Activated CD4-positive, alpha-beta T cell treated with anti-CD3 and anti-CD28 coated beads, Interleukin-2, Interleukin-6, amounts not matched to agents 100 ng/mL and 50 ng/mL, durations not matched to agents 16 hours and 8 hours (primary cell): ENCODE measurements at places on chromosomes 3 and 15.

DNA sequence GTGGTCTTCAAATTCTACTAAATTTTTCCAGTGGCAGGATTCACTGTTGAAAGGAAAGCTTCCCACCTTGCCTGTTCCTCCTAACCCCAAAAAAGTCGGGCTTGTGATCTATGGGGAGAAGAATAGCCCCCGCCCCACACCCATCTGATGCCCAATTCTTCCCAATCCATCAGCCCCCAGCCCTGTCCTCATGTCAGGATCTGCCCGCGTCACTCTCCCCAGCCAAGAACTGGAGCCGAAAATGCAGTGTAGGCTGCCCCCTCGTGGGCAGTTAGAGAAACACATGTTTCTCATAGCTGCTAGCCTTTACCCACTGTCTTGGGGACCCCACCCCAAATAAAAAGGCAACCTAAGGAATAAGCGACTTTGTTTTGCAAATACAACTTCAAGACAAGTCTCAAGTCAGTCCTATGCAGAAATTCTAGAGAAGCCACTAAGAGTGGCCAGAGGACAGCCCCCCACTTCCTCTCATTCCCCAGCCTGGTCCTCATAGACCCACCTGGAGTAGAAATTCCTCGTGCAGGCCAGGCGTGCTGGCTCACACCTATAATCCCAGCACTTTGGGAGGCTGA lies 13.0 kb upstream of the CSK start:
- DNase-seq = peak; percentile 80

DNA sequence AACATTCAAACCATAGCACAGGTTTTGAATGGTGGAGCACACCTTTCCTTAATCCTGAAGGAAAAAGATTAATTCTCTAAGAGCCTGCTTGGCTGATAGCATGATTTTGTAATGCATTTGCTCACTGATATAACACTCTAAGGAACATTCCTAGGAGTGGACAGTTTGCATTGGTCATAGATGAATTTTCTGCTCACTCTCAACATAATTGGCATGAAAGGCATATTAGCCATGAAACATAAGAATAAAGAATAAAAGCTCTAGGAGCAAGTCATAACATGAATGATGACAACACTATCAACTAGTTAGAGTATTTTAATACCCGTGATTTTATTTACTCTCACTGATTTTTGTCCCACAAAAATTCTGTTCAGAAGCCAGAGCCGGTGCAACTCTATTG lies 34.3 kb upstream of the LRTM1 start:
- DNase-seq = no peak

DNA sequence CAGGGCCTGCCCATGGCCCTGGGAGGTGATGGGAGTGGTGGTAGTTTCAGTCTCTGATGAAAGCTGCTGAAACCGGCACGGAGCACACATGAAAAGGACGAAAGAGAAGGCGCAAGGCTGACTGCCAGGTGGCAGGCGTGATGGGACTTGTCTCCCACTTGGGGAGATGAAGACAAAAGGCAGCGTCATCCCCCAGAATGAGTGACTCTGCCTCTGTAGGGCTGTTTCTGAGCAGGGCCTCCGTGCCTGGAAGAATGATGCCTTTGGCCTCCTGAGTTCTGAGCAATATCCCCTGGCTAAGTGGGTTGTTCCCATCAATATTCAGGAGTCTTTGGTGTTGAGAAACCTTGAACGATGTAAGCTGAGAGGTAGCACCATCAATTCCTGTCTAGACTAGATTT lies 237.8 kb downstream of the OPA1 start:
- DNase-seq = no peak

GRCh38 chr15:58466566-58466965 lies 34.8 kb downstream of the LIPC start:
- DNase-seq = no peak

DNA sequence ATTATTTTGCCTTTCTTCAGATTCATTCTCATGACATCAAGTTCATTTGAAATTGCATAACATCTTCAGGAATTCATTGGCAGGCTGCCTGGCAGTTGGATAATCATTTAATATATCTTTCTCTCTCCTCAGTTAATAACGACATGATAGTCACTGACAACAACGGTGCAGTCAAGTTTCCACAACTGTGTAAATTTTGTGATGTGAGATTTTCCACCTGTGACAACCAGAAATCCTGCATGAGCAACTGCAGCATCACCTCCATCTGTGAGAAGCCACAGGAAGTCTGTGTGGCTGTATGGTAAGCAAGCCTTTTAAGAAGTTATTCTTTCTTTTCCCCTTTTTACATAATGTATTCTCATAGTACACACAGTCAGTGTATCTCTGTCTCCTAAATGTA lies 38.2 kb downstream of the TGFBR2 start:
- DNase-seq = peak; percentile 78

DNA sequence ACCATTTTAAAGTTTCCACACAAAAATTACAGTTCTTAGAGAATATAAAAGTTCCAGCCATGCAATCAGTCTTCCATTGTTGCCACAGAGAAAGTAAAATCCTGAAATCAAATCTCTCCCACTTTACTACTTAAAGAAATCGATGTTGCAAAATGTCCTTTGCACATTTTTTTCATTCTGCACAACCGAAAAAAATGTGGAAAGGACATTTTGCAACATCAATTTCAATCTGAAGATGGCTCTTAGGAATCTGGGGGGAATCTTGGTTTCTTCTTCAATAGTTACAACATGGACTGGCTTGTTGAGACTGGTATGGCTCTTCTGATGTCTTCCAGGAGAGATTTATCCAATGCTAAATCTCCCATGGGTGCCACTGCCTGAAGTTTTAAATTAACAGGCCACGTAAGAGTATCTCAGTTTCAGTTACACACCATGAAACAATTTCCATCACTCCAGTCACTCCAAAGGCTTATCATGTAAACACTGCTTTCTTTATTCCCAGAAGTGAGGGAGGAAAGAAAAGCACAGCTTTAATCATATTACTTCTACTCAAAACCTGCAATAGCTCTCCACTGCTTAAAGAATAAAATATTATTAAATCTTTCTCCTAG lies 55.8 kb upstream of the CTNNB1 start:
- DNase-seq = no peak

DNA sequence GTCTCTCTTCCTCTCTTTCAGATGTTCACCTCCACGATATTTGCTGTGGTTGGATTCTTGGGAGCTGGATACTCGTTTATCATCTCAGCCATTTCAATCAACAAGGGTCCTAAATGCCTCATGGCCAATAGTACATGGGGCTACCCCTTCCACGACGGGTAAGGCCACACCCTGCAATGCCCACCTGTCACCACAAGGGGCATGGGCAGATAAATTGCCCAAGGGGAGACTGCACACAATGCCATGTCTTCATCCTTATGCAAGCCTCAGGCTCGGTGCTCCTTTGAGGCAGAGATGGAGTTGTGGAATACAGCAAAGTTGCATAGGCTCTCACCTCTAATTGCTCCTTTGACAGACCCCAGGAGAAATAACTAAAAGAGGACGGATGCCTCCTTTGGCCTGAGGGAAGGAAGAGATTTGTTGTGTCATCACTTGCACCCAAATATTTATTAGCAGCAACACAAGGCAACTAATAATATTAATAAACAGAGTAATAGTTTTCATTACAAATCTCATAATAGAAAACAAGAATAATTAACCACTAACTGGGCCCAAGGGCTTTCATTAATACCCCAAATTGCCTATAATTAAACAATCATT lies 13.2 kb downstream of the TM4SF4 start:
- peak; percentile 58 for DNase-seq

DNA sequence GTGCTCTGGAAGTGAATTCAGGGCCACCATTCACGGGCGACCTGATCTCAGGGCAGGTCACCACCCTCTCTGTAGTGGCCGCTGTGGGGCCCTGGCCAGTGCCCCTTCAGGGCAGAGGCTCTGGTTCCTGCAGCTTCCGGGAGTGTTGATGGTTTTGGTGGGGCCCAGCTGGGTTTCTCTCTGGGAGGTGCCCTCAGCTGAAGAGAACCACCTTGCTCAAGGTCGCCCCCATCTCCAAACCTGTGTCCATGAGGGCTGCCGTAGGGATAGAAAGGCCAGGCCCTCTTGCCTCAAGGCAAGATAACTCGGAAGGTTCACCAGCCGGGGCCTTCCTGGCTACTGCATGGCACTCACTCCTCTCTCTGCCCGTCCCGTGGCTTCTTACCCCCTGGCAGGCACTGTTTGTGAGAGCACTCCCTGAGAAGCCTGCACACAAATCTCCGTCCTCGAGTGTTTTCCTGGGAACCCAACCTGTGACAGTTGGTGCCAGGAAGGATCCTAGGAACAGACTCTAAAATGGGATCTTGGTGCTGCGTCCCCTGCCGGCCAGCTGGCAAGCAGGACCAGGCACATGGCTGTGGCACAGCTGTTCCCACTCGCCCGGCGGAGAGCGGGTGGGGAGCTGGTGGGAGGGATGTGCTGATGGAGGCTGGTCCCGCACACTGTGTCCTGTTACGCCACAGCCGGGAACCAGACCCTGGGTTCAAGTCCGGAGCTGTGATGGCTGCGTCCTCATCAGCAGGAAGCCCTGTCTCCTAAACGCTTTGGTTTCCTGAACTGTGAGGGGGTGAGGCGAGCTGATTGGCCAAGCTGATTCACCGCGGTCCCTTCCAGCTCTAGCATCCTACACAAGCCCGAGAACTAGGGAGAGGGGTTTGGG lies 23.2 kb upstream of the PIGZ start:
- DNase-seq = no peak

GRCh38 chr3:52204337-52205073 lies 6.5 kb downstream of the ALAS1 start:
- DNase-seq = no peak

DNA sequence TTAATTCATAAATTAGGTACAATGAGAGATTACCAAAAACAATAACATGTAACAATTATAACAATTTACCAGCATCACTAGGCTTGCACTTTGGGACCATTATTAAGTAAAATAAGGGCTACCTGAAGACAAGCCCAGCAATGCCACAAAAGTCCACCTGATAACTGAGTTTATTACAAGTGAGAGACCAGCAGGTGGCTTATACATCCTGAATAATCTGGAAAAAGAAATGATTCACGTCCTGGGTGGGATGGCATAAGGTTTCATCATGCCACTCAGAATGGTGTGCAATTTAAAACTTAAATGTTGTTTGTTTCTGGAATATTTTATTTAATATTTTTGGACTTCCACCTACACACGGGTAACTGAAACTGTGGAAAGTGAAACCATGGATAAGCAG lies 1287.1 kb upstream of the GBE1 start:
- no peak for DNase-seq

- no peak for DNase-seq
These were observed 43.5 kb downstream of the ARRDC4 start for GRCh38 chr15:98003996-98004395.

DNA sequence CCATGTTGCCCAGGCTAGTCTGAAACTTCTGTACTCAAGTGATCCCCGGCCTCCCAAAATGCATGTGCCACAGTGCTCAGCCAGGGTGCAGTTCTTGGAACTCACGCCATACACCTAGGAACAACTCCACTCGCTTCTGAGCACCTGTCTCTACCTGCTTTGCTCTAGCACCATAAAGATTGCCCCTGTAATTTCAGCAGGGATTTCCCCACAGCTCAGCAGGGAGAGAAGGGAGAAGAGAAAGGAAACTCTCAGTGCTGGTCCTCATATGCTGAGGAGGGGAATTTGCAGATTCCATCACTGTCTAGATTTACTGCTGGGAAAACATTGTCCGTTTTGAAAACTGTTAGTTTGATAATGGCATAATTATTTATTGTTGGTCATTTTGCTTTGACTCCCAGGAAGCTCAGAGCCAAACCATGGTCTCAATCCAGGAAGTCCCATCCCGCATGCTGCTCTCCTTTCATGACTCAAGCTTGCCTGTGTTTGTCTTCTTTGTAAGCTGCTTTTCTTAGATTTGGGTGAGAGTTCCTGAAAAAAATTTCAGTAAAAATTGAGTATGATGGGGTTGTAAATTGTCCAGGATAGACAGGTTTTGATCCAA lies 24.2 kb downstream of the TRIM71 start:
- no peak for DNase-seq

- DNase-seq = peak; percentile 17
These were observed 78.8 kb upstream of the THBS1 start for GRCh38 chr15:39502082-39502447.

DNA sequence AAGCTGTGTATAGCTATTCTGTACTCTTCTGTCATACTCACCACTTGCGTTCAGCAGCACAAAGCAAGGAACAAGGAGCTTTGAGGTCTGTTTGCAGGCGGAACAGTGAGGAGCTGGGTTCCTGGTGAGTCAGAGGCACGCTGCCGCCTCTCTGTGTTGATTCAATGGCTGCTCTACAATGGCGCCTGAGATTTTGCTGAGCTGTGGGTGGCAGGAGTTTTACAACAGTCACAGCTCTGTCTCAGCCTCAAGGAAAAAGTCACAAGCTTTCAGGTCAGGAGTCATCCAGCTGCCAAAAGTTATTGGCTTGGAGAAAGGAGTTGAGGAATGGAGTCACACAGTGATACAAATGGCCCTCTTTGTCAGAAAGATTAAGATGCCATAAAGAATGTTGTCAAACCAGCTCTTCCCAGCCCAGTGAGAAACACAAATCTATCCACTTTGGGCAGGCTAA lies 98.1 kb downstream of the SSR3 start:
- no peak for DNase-seq

DNA sequence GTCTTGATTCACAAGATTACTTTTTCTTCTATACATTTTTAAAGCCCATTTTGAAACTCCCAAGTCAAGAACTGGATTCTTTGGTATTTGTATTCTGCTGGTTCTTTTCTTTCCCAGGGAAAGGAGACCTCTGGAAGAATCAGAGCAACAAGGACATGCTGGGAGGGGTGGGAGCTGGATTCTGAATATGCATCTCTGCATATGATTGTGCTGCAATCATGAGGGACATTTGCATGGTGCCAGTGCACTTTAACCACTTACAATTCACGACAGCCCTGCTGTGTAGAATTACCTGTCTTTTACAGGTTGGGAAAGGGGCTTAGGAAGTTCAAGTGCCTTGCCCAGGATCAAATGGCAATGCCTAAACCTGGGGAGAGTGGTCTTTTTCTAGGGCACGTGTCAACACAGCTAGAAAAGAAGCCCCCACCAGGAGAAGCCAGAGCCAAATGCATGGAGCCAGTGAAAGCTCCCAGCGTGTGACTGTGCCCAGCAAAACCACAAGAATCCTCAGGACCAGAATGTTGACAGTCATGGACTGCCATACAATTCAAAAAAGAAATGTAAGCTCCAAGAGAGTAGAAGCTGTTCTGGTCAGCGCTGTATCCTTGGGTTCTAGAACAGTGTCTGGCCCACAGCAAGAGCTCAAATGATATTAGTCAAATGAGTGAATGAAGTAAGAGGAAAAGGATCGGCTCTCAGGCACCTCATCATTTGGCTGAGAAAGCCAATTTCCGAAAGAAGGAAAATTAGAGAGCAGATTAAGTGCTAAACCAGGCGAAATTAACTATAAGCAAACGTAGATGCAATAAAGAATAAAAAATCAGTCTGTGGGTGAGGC lies 84.5 kb upstream of the MEF2A start:
- no peak for DNase-seq

GRCh38 chr3:17573396-17573795 lies 169.0 kb downstream of the TBC1D5 start:
- DNase-seq = peak; percentile 35

DNA sequence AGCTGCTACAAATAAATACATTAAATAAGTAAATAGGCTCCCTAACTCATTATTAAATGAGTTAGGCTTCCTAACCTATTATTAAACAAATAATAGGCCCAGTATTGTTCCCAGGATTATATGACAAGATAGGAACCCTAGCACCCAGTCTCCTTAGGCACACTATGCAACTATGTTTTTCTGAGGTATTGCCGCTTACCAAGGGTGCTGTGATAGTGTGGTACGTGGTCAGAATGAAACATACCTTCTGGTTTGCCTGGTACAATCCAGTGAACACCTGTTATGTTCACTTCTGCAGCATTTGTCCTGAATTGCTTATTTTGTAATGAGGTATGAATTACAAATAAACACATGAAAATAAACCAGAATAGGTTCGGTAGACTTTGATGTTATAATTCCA lies 375.6 kb upstream of the GBE1 start:
- no peak for DNase-seq

GRCh38 chr15:52689562-52689961 lies 10.4 kb upstream of the ATOSA start:
- no peak for DNase-seq
